ENCODE measurements at places on chromosomes 6 and 20.
A peak's percentile ranks its signal among the peaks of the same experiment; 100 is the strongest.

- no peaks in the 10 kb centered on the region for H3K27me3 ChIP-seq
- DNase-seq: peak; percentile 70
- no peaks in the 10 kb centered on the region for H3K36me3 ChIP-seq
- peak overlapping the region; percentile 95 for H3K27ac ChIP-seq
Measured at GRCh38 chr6:33028220-33028849, 18.9 kb upstream of the HLA-DOA start.

DNA sequence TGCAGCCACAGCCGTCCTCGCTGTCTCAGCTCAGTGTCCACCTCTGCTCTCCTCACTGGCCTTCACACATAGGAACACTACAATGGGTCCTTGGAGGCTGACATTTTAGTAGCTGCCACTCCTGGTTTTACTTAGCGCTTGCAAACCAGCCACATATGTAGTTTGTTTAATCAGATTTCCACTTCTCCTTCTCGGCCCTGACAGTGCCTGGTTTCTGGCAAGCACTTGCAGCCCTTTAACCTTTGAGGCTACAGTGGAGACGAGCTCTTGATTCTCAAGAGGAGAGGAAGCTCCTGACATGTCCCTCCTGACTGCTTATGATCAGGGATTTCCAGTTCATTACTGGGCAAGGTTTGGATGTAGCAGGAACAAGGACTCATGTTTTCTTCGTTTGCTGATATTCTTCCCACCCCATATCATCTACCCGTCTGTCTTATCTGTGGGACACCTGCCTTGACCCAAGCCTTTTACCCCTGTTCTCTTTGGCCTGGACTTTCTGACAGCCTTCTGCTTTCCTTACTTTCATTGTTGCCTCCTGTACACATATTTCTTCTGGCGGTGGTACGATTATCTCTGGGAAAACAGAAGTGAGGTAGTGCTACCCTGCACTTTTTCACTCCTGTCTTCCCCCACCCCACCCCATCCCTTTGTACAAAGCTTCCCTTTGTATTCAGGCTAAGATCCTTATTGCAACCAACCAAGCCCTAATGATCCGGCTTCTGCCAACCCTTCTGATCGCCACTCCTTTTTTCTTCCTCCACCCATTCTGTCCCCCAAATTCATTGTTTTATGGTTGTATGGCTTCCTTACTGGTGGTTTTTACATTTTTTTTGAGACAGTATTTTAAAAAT is 31.2 kb downstream of the CEP43 start:
- H3K4me3 ChIP-seq: no peak overlapping the region
- no peak overlapping the region for H3K27ac ChIP-seq
- H3K4me1 ChIP-seq: no peaks in the 10 kb centered on the region
- H3K36me3 ChIP-seq: peaks cover 40% of the 10 kb centered on the region

- no peak overlapping the region for H3K27ac ChIP-seq
- H3K4me3 ChIP-seq: no peak overlapping the region
- DNase-seq: no peak
- H3K36me3 ChIP-seq: no peaks in the 10 kb centered on the region
- H3K4me1 ChIP-seq: no peaks in the 10 kb centered on the region
- no peaks in the 10 kb centered on the region for H3K27me3 ChIP-seq
Measured at GRCh38 chr6:73712535-73713173, 16.7 kb downstream of the CD109 start.

DNA sequence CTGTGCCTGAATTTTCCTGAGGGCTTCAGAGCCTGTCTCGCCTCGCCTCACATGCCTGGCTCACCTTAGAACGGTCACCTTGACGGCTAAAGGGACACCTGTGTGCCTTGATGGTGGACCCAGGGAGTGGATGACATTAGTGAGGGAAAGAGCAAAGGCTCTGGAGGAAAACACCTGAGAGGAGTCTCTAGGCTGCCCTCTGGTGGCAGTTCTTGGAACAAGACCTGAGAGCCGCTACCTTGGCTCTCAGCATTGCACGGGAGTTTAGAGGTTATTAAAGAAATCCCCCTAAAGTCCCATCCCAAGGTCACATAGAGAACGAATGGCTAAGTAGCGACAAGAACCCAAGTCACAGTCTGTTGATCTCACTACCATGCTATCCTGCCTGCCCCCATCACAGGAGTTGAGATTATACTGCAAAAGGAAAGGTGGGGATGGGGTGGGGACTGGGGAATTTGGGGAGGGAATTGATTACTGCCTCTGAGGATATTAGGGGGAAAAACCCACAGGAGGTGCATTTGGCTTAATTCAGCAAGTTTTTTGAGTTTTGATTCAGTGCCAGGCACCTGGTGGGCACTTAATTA is 7.9 kb upstream of the CDSN start:
- H3K27me3 ChIP-seq: no peaks in the 10 kb centered on the region
- no peaks in the 10 kb centered on the region for H3K4me1 ChIP-seq
- DNase-seq: peak; percentile 84
- no peaks in the 10 kb centered on the region for H3K36me3 ChIP-seq
- no peak overlapping the region for H3K27ac ChIP-seq

GRCh38 chr20:33900521-33901131 is 89.5 kb downstream of the CHMP4B start:
- H3K36me3 ChIP-seq: no peaks in the 10 kb centered on the region
- H3K27me3 ChIP-seq: no peaks in the 10 kb centered on the region
- H3K27ac ChIP-seq: no peak overlapping the region
- DNase-seq: no peak
- no peak overlapping the region for H3K4me3 ChIP-seq
- no peaks in the 10 kb centered on the region for H3K4me1 ChIP-seq

DNA sequence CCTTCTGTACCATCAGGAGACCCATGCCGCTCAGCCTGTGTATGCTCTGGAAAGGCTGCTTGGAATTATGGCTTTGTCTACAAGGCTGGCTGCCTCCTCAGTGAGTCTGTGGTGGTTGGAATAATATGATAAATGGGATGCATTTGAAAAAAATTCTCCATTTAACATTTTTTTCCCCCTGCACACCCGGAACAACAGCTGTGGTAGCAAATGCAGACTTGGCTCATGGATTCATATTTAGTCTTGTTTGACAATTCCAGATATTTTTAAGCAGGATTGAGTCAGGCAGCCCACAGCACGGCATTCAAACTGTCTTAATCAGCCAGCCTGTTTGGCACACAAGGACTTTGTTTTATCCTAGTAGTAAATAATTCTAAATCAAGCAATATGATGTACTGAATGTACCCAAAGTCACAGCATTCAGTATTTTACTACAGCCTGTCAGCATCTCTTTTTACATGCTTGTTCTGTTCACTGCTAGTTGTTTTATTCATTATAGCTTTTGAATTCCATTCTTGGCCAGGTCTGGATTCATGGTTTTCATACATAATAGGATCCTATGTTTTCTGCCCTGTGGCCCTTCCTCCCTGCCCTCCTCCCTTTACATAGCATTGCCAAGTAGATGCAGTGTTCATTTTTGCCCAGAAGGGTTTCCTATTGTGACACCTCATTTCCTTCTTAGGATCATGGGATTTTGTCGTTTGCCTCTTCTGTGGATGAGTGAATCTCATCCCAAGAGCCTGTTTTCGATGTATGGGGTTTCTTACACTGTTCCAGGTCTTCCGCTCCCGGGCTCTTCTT is 68.1 kb downstream of the LRRC1 start:
- H3K4me3 ChIP-seq: no peak overlapping the region
- no peak overlapping the region for H3K27ac ChIP-seq
- DNase-seq: no peak
- peaks cover 2% of the 10 kb centered on the region for H3K4me1 ChIP-seq
